ENCODE measurements at places on chromosomes 7 and 10. TPM values are rescaled to one million over a fixed set of nuclear protein-coding genes. Genes with fewer than 3 reads are reported as not detected.

DNA sequence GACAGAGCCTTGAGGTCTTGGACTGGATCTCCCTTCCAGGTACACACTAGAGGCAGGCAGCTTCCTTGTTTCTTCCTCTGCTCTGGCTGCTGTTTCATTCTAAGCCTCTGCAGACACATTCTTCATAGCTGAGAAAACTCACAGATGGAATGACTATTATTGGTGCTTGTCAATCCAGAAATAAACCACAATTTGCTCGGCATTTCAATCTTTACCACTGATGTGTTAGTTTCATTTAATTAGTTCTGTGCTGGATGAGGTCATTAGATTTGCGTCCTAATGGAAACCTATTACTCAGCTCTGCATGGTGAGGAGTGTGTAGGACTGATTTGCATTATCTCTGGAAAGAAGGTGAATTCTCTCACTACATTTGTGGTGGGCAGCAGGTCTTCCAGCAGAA lies 392.5 kb downstream of the NRG3 start:
- DNase-seq = no peak

GRCh38 chr10:96283756-96284155 lies 12.4 kb upstream of the BLNK start:
- no peak for DNase-seq

DNA sequence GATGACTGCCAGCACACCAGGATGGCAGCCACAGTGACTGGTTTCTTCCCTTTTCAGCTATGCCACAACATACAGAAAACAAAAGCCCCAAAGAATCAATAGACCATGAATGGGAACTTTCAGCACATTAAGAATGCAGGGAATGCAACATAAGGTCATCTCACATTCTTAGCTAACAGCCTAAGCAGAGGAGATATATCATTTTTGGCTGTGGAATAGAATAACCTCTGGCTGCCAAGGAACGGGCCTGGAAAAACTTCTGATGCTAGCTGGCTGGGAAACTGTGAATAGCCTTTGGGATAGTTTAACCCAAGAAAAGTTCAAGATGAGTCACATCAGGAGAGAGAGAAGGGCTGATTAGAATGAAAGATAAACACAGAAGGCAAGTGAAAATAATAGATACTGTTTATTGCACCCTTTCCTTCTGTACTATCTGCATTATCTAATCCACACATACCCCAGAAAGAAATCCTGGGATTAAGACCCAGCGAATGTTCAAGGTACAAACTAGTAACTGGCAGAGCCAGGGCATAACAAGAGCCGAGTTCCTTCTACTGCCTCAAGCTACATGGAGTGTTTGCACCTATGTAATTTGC lies 169.2 kb downstream of the SEMA3A start:
- DNase-seq = no peak

DNA sequence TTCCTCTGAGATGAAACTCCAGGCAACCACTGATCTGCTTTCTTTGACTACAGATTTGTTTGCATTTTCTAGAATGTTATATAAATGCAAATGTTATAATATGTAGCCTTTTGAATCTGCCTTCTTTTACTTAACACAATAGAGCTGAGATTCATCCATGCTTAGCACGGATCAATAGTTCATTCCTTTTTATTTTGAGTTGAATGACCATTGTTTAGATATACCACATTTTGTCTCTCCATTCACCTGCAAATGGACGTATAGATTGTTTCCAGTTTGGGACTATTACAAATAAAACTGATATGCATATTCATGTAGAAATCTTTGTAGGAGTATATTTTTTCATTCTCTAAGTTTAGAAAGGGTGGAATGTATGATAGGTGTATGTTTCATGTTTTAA lies 57.7 kb downstream of the VPS41 start:
- DNase-seq = no peak

- no peak for DNase-seq
These were observed 69.5 kb upstream of the PODXL start for GRCh38 chr7:131625817-131626372.

- no peak for DNase-seq
These were observed 339.9 kb upstream of the PODXL start for GRCh38 chr7:131896165-131896863.

DNA sequence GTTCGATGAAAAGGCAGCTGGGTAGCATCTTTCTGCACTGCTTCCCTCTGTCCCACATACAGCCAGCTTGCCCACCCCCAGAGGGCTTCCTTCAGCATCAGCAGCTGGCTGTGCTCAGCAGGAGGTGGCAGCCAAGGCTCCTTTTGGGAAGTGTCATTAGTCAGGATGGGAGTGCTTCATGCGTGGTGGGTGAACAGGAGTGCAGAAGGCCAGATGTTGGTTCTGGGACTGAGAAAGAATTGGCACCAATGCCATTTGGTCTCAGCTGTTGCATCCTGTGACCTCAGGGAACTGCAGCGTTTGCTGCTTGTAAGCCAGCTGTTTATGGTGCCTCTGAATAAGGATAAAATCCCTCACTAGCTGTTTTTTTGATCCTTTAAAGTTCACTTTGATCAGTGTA lies 131.1 kb upstream of the SORCS3 start:
- no peak for DNase-seq

GRCh38 chr7:99407872-99408378 lies 472 bp downstream of the PDAP1 start:
- no peak for DNase-seq

DNA sequence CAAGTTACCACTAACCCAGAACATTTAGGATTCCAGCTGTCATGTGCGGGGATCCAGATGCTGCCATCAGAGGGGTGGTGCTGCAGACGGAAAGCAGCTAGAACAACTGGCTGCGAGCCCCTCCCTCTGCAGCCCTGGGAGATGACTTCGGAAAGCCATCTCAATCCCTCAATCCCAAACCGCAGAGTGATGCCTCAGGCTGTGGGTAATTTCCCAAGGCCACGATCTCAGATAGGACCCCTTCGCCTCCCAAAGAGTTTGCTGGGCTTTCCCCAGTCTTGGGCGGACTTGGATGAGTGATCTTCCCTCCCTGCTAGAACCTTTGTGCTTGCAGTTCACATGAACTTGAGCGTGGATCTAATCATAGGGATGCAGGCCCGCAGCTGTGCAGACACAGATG lies 71.3 kb upstream of the EN2 start:
- DNase-seq = peak; percentile 29

- DNase-seq = peak; percentile 83
These were observed 16.8 kb downstream of the NUDT1 start for GRCh38 chr7:2258661-2259365.

- no peak for DNase-seq
These were observed 46.9 kb downstream of the AP3M1 start for GRCh38 chr10:74103560-74104258.

DNA sequence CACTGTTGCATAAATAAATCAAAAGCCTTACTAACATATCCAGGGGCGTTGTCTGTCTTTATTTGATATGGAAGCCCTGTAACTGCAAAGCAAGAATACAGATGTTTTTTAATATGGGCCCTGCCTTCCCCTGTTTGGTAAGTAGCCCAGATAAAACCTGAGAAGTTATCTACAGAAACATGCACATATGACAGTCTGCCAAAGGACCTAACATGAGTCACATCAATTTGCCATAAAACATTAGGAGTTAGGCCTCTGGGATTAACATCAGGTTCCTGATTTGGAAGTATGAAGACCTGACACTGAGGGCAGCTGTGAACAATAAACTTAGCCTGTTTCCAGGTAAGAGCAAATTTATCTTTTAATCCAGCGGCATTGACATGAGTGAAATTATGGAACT lies 1588.8 kb downstream of the REEP3 start:
- no peak for DNase-seq

GRCh38 chr7:93120592-93121549 lies 3.1 kb upstream of the SAMD9 start:
- no peak for DNase-seq

- no peak for DNase-seq
These were observed 149.3 kb upstream of the NRP1 start for GRCh38 chr10:33483816-33484190.

DNA sequence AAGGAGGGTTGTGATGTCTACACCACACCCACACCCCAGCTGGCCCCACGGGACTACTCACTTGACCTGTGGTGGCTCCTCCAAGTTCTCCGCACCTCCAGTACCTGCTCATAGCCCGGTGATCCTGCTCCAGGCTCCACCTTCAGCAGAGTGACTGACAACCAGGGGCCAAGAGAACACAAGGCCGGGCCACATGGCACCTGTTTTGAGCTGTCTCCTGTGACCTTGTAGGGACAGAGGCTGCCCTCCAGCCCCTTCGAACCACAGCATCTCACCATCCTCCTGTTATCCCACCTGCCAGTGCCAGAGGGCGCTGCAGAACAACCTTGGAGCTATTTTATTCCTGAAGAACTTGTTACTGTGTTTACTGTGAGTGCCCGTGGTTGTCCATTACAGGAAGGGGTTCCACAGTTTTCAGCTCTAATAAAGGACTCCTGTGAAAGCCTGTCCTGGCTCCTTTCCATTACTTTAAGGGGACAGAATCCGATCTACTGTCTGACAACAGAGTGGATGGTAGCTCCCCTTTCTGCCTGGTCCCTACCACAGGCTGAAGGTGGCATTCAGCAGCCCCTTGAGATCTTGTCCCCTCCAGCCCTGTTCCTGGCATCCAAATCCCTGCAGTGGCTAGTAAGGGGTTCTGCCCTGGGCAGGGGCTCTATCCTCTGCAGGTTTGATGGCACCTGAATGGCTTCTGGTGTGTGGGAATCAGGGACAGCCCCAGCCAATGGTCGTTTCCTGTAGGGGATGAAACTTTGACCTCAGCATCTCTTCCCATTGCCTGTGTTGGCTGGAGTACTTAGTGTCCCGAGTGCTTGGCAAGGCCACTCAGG lies 50.8 kb downstream of the C10orf120 start:
- DNase-seq = peak; percentile 69

- DNase-seq = peak; percentile 71
These were observed 225.8 kb downstream of the MAD1L1 start for GRCh38 chr7:2006921-2007381.

DNA sequence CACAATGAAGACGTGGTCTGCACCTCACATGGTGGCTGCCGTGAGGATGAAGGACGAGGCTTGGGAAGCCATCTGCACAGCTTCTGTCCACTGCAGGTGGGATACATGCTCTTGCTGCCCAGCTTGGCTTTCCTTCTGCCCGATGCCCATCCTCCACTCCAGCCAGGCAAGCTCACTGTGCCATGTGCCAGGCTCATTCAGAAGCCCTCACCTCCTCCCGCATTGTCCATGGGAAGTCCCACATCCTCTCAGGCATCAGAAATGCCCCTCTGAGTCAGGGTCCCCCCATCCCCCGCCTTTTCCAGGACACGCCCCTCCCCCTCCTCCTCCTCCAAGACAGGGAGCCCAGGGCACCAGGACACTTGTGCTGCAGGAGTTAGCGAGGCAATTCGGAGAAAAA lies 4.6 kb upstream of the NOM1 start:
- no peak for DNase-seq

DNA sequence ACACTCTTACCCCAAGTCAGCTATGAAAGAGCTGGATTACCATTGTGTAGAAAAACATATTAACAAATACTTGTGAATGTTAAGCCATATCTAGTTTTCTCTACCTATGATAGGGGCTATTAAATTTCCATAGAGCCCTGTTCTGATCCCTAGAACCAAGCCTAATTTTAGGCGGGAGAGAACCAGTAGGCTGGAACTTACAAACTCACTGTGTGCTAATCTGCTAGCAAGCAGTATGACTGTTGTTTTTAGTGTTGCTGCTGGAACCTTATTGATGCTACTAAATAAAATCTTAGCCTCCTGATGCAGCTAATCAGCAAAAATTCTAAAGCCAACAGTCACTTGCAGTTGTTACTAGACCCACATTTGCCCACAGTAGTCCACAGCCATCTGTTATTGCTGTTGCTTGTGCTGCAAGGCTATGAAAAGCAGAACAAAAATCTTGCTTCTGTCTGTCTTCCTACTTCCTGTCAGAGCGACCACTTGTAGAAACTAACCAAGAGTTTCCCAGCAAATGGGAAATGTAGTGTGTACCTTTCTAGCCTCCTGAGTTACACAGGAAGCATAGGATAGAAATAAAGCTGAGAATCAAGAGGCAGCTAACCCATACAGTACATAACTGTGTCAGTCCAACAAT lies 368.4 kb downstream of the ARL4A start:
- DNase-seq = no peak

GRCh38 chr10:28190196-28190595 lies 112.7 kb downstream of the MPP7 start:
- no peak for DNase-seq

GRCh38 chr10:104492329-104492940 lies 138.8 kb downstream of the CFAP58 start:
- DNase-seq = no peak

DNA sequence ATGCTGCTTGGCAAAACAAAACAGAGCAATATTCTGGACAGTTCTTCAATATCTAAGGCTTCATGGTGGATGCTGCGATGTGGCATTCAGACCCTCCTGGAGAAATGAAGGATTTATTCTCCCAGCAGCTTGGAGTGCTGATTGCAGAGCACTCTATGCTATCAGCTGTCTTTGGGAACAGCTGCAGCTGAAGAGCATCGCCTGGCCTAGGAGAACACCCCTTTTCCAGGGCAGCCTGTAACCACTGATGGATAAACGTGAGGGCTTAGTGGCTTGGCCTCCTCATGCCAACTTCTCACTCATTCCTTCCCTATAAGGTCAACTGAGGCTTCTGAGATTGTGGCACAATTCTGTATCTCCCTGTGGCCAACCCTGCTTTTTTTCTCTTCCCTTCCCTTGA lies 638.1 kb upstream of the CNTNAP2 start:
- no peak for DNase-seq

- no peak for DNase-seq
These were observed 3.1 kb upstream of the PTF1A start for GRCh38 chr10:23189024-23189423.

GRCh38 chr7:136687693-136688322 lies 180.6 kb upstream of the CHRM2 start:
- no peak for DNase-seq

- DNase-seq = peak; percentile 84
These were observed 94.9 kb downstream of the LYZL2 start for GRCh38 chr10:30534465-30535144.

DNA sequence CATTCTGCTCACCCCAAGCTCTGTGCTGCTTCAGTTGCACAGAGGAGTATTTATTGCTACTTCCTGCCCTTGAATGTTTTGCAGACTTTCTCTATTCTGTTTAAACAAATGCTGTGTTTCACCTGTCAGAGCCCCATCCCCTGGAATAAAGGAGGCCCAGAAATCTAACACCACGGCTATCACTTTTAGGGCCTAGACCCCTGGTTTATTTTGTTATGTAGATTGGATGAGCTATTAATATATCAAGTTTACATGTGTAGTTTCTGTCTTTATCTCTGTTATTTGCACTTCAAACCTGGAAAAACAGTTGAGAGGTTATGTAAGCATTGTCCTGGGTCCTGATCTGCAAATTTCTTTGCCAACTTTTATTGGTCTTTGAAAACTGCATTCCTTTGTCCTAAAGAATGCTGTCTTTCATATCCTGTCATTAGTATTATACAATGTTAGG lies 630.1 kb downstream of the PARD3 start:
- no peak for DNase-seq

GRCh38 chr7:131501422-131501821 lies 55.0 kb downstream of the PODXL start:
- no peak for DNase-seq

GRCh38 chr7:40586197-40586596 lies 451.4 kb downstream of the SUGCT start:
- DNase-seq = no peak

Gene DNAH11
- 1.1 TPM for total RNA-seq

Gene OR2A25
- total RNA-seq = not detected

Gene ATRNL1
- 2.5 TPM for total RNA-seq

Gene TAS2R3
- total RNA-seq = 9.3 TPM

Gene GFRA1
- total RNA-seq = 5.2 TPM

Gene DPCD
- total RNA-seq = 5.4 TPM

Measured in spleen (tissue), 13 donors.